ENCODE measurements at places on chromosomes 6 and 20.

- no peak for DNase-seq
Measured at GRCh38 chr6:52610745-52611355, 34.0 kb upstream of the TRAM2 start.

DNA sequence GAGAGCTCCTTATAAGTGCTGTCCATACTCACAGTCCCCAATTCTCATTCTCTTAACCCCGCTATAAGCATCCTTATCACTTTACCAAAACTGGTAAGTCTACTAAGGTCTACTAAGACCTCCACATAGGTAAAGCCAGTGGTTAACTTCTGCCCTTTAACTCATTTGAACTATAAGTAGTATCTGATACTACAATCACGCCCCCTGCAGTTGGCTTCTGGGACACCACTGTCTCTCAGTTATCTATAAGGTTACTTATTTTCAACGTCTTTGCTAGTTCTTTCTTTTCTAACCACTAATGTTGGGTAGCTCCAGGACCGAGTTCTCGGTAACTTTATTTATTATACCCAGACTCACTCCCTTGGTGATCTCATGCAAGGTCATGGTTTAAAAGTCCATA, 142.6 kb downstream of the ARHGAP18 start:
- no peak for DNase-seq

DNA sequence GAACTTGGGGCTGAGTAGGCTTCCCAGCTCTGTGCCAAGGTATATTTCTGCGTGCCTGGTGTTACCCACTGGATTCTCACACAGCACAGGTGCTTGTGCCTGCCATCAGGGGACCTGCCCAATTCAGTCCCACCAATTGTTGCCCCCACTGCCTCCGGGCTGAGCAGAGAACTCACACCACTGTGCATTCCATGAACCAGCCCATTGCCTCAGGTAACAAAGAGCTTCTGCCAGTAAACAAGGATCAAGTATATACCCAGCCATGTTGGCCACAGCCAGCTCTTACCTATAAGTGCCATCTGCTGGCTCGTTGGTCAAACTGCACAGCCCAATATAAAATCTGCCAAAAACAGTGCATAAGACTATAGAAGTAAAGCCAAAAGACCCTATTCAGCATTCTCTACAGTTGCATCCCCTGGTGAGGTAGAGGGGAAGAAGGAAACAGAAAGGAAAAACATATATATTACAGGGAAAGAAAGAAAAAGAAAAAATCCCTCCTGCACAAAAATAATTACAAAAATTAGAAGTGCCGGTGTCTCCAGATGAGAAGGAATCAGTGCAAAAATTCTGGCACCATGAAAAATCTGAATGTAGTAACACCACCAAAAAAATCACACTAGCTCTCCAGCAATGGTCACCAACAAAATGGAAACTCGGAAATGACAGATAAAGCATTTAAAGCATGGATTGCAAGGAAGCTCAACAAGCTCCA, 241.4 kb downstream of the IBTK start:
- no peak for DNase-seq

GRCh38 chr6:152206072-152206818, 398.8 kb downstream of the ESR1 start:
- DNase-seq, result no peak

DNA sequence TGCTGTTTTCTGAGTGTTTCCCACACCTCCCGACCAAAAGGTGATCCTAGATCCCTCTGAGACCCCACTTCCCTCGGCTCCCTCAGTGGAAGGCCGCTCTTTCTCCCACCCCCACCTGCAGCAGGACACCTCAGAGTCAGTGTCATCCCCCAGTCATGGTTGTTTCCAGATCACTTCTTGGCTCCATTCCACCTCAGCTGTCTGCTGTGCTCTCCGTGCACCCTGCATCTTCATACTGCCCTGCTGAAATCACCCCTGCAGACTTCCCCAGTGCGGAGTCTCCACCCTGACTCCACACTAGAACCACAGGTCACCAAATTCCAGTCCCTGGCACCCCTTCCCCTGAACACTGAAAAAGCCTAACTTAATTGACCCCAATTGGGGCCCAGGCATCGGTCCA, 255.1 kb upstream of the CDYL start:
- DNase-seq, result no peak

DNA sequence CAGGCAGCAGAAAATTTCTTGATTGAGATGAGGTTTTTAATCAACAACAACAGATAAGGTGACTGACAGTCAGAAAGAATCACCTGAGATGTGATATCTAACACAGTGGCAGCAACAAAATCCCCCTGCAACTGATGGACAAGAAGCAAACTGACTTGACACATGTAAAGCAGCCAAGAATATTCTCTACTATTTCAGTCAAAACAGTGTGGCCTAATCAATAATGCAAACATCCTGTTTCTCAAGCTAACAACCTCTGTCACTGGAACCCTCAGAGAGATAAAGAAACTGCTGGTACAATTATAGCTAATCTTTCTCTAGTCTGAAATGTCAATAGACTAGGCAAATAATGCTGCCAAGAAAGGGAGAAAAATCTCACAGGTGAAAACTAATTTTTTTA, 4.6 kb upstream of the CGA start:
- DNase-seq, result no peak

DNA sequence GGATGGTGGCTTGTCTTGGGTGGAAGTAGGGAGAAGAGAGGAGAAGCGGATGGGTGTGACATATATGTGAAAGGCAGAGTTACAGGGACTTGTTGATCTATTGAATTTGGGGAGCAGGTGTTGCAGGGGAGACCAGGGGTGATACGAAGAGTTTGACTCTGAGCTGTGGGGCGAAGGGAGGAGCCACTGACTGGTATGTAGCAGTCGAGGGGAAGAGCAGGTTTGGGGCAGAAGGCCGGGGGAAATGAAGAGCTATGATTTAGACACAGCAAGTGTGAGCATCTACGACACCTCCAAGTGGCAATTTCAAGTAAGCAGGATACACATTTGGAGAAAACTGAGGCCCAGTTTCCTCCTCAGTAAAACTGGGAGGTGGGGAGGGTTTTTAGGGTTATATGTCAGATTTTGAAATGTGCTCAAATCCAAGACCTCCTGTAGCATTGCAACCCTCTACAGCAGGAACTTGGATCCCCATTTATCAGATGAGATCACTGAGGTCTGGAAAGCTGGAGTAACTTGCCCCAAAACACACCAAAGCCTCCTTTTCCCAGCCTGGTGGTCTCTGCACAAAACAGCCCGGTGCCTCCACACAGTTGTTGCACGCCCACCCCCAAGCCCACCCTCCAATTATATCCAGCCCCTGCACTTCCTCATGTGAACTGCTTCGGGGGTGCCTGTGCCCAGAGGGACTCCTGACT, 137.8 kb downstream of the PREX1 start:
- no peak for DNase-seq

DNA sequence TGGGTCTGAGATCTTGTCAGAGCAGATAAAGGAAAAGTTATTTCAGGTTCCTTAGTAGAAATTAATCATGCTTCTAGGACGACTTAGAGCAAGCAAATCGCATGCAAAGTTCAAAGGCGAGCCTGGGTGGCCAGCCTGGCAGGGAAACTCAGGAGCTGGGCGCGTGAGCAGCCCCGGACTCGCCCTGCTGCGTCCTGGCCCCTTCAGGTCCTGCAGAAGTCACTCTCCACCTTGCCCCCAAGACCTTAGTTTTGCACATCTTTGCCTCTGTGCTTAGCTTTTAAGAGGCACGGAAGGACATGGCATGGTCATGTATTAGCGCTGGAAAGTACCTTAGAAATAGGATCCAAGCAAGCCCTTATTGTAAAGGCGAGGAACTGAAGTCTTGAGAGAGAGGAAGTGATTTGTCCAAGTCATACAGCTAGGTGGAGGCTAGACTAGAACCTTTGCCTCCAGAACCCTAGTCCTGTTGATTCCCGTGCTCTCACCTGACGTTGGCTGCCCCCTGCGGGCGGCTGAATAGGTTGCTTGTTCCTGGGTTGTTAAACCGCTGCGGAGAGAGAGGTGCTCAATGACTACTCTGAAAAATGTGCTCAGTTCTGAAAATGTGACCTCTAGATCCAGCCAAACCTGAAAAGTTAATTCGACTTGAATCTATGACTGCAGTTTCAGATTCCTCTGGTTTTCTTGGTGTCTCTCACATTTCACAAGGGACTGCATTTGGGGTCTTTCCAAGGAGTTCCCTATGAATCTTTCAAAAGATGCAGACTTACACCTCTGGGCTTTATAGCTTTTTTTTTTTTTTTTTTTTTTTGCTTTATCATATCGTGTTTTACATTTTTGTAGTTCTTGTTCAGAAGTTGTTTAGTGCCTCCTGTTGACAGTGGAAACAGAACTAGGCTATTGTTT, 2.7 kb downstream of the MYB start:
- DNase-seq, result no peak

DNA sequence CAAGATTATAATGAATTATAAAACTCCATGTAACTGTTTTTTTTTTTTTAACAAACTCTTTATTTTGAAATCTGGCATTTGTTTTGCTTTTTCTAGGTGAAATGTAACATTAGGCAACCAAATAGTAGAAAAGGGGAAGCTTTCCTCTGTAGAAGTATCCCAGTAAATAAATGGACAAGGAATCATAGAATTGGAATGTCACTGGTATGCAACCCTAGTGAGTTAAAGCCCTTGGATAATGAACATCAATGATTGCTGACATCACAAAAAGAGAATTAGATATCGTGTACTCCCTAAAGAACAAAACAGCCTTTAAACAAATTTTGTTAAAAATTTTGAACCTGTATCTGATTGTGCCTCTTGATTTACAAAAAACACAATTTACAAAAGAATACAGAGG, 93.9 kb upstream of the OGFRL1 start:
- no peak for DNase-seq

DNA sequence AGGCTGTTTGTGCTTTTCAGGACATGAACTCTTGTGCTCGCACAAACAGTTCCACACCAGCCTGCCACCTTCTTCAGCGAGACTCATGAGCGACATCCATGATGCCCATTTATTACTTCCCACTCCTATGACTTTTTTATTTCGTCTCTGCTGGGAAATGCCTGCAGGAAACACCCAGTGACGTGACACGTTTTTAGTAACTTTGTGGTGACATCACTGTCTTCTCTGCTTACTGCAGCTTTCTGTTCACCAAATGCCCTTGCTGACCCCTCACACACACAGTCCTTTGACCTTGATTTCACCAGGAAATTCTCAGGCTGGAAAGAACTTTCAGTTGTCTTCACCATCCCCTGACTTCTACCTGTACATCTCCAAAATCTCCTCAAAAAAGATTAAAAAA, 8.9 kb downstream of the TRIM40 start:
- no peak for DNase-seq

- no peak for DNase-seq
Measured at GRCh38 chr6:170108890-170109587, 181.8 kb downstream of the DLL1 start.

GRCh38 chr6:156098839-156099238, 643.2 kb upstream of the NOX3 start:
- no peak for DNase-seq

DNA sequence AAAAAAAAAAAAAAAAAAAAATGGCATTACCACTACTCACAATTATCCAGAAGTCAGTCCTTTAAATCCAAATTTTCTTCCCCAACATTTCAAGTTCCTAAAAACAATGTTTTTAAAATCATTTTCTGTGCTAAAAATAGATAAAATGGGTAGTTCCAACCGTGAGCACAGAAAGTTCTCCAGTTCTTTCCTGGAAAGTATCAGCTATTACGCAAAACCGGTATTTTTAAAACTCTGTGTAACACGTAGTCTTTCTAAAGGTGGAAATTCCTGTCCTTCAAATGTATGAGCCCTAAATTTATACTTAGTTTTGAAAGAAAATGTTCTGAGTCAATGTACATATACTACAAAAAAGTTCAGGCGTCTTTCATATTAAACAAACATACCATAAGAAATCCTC, 83.5 kb upstream of the SCAF8 start:
- DNase-seq, result no peak

GRCh38 chr20:20410678-20411077, 42.8 kb downstream of the INSM1 start:
- DNase-seq, result no peak

DNA sequence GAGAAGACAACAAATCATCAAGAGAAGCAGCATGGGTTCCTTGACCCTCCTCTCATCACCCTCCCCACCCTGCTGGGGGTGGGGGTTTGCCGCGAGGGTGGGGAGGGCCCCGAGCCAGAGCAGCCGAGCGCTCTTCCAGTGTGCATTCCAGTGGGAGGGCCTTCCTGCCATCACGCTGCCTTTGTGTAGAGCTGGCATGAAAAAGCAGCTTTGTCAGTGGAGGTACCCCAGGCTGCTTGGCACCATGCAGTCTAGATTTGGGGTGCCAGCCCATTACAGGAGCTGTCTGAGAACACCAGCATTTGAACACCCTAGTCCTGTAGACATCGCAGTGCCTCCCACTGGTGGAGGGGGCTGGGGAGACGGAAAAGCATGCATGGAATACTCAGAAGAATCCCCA, 12.2 kb downstream of the BAK1 start:
- no peak for DNase-seq

GRCh38 chr6:1065986-1066385, 245.9 kb upstream of the FOXQ1 start:
- DNase-seq, result no peak

GRCh38 chr6:132087391-132087790, 136.2 kb upstream of the CCN2 start:
- no peak for DNase-seq

DNA sequence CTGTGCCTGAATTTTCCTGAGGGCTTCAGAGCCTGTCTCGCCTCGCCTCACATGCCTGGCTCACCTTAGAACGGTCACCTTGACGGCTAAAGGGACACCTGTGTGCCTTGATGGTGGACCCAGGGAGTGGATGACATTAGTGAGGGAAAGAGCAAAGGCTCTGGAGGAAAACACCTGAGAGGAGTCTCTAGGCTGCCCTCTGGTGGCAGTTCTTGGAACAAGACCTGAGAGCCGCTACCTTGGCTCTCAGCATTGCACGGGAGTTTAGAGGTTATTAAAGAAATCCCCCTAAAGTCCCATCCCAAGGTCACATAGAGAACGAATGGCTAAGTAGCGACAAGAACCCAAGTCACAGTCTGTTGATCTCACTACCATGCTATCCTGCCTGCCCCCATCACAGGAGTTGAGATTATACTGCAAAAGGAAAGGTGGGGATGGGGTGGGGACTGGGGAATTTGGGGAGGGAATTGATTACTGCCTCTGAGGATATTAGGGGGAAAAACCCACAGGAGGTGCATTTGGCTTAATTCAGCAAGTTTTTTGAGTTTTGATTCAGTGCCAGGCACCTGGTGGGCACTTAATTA, 7.9 kb upstream of the CDSN start:
- DNase-seq, result no peak

- DNase-seq, result no peak
Measured at GRCh38 chr20:8423482-8423881, 291.4 kb downstream of the PLCB1 start.

DNA sequence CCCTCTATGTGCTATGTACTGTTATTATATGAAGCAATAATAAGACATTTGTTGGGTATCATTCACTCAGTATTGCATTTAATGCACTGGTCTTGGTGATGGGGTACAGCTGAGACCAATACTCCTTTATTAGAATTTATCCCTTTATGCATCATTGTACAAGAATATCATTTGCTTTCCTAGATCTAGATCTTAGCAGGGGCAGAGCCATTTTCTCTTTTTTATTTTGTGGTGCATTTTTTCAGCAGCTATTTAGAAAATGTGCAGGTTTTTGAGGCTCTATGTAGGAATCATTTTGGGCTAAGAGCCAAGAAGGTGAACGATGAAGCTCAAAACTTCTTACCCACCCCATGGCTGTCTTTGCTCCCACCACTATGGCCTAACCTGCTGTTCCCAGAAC, 114.2 kb downstream of the OR2B2 start:
- DNase-seq, result no peak

Data from thoracic aorta (tissue), 2 donors.